ENCODE measurements at places on chromosomes 16 and 17.

GRCh38 chr17:19386051-19386929 is 700 bp downstream of the MFAP4 start:
- DNase-seq = no peak

GRCh38 chr17:27381007-27381501 is 75.2 kb upstream of the KSR1 start:
- peak; percentile 67 for DNase-seq

DNA sequence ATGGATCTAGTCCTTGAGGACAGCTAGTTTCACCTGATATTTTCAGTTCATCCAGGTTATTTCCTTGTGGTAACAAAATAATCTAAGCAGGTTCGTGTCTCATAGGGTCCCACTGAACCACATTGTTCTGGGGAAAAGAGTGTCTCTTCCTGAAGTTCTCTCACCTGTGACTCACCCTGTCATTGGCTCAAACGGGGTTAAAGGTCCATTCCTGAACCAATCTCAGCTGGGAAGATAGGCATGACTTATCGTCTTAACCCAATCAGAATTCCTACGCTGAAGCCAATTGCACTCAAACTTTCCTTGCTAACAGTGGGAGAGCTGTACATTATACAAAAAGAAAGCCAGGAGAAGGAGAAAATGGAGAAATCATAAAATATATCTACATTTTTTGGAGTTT is 475.8 kb downstream of the TOX3 start:
- DNase-seq = no peak

DNA sequence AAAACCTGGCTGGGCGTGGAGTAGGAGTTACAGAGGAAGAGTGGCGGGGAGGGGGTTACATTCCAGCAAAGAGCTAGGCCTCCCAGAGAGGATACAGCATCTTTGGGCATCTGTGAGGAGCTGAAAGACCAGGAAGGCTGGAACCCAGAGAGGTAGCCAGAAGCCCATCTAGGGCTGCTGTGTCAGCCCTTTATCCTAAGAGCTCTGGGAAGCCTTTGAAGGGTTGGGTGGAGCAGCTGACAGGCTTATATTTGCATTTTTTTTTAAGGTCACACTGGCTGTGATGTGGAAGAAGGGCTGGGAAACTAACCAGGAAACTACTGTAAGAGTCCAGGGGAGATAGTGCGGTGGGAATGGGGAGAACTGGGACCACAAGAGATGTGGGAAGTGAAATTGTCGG is 6.8 kb upstream of the CNOT1 start:
- no peak for DNase-seq

DNA sequence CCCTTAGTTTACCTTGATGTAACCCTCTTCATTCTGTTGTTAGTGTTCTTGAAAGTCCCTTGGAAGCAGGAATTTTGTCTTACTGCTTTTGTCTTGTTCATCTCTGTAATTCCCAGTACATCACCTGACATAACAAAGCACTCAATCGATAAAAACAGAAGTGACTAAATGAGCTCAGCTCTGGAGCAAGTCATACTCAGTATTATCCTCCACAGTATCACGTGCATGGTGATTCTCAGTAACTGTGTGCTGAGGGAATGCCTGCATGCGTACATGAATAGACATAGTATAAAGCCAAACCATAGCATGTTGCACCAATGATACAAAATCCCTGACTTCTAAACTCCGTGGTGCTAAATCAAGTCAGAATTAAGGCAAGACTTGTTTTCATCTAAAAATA is 7.2 kb downstream of the KRT38 start:
- no peak for DNase-seq

GRCh38 chr16:27568077-27568476 is 18.1 kb downstream of the KATNIP start:
- DNase-seq = no peak

DNA sequence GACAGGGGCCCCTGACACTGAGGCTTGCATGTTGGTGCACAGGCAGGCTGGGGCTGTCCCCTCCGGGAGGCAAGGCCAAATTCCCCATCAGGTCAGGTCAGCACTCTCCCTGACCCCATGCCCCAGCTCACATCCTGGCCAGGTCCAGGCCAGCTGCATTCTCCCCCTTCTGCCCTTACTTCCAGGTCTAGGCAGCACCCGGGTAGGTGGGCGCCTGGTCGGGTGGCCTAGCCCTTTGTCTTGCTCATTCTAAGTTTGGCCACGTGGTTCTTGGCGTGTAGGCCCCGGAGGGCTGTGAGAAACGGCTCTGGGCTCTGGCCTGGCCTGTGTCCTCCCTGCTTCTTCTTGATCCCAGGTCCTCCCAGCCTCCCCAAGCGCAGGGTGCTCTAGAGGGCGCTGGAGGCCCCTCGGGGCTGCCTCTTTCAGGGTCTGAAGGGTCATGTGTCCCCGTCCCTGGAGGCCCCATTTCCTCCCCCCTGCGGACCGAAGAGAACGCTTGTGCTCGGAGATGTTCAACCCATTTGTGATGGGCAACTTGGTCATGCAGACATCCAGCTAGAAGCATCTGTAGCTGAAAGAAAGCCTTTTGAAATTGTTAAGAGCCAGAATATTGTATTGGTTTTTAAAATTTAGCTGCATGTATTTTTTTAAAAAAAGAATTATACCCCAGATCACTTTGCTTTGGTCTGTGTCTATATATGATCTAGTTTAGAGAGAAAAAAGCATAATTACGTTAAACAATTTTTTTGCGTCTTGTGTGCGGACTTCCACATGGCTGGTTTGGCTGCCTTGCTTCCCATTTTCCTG is 6.7 kb downstream of the BAHCC1 start:
- peak; percentile 40 for DNase-seq

DNA sequence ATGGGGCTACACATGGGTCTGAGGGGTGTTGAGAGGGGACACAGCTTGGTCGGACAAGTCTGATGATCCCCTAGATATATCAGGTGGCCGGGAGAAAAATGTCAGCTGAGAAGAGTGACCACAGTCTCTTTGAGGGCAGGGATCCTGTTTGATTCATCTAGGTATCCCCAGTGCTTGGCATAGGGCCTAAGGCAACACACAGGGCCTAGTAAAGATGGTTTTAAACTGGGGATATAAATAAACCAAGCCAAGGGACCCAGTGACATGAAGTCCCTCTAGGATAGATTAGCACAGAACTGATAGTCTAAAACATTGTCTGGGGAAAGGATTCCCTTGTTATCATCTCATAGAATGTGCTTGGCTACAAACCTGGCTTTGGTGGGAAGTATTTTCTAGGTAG is 1.4 kb downstream of the ERCC4 start:
- DNase-seq = no peak

DNA sequence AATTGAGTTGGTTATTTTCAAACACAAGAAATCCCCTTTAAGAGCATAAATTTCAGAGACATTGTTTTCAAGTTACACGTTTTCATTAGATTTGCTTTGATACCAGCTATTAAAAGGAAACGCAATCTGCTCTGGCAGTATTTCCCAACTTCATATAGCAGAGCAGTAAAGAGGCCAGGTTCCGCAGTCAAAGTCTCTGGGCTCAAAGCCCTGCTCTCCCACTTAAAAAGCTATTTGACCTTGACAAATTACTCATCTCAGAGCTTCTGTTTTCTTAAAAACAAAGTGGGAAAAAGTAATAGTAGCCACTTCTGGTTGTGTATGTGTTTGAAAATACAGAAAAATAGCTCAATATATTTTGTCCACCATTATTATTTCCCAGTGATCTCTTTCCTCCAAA is 89.7 kb upstream of the CDYL2 start:
- DNase-seq = no peak

- no peak for DNase-seq
Observed at GRCh38 chr17:49775546-49776260, 11.8 kb upstream of the FAM117A start.

GRCh38 chr17:40735016-40735415 is 20.1 kb downstream of the KRT25 start:
- DNase-seq = no peak

Measured in caudate nucleus (tissue), 63 donors.